ENCODE measurements at places on chromosomes 6 and 20.
A peak's percentile ranks its signal among the peaks of the same experiment; 100 is the strongest.

- DNase-seq, result peak; percentile 64
Measured at GRCh38 chr6:4664117-4664626, 112.0 kb upstream of the CDYL start.

DNA sequence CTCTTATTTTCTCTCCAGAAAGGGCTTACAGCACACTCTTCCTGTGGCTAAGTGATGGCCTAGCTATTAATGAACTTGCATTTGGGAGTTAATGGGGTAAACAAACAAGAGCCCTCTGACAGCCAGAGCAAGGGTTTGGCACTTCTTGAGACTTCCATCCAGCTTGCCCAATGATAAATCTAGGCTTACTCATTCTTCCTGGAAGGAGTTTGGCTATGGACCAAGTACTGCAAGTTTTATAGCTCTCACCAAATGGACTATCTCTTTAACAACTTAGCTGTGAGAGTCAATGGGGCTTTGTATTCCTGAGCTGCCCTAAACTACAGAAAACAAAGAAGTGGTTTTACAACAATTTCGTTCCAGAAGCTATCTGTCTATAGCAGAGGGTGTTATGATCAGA is 16.7 kb upstream of the PI3 start:
- peak; percentile 80 for DNase-seq

- DNase-seq, result peak; percentile 36
Measured at GRCh38 chr20:20796766-20797440, 84.5 kb upstream of the RALGAPA2 start.

DNA sequence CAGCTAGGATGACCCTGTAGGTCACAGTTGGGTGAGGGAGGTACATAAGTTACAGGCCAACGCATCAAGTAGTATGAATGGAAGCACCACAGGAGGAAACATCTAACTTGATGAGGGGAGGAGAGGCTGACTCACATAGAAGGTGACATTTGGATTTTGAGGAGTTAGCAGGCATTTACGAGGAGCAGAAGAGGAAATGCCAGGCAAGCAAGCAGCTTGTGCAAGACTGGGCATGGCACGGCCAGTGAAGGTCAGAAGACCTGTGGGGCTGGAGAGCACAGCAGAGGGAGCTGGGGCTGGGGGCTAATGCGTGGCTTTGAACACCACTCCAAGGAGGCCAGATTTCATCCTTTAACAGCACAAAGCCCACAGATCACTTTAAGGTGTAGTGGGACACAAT is 37.8 kb downstream of the MUC22 start:
- no peak for DNase-seq

GRCh38 chr6:22838345-22838744 is 269.0 kb downstream of the HDGFL1 start:
- no peak for DNase-seq

DNA sequence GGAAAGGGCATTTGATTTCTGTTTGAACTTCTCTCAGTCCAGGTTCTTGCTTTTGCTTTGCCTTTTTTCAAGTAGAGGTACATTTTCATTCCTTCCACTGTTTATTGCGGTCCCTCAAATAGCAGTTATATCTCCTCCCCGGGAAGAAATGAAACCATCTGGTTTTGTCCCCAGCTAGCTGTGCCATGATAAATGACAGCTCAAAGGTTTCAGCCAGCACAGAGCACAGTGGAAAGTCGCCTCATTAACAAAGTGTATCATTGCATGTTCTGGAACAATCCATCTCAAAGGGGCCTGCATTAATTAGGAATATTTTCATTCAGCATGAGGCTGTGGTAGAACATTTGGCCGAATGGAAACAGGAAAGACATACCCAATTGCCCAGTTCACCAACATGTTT is 146.0 kb downstream of the EDN3 start:
- no peak for DNase-seq

GRCh38 chr6:70180183-70180900 is 122.5 kb downstream of the COL9A1 start:
- DNase-seq, result no peak

GRCh38 chr6:111804627-111805235 is 68.5 kb downstream of the FYN start:
- DNase-seq, result peak; percentile 84

DNA sequence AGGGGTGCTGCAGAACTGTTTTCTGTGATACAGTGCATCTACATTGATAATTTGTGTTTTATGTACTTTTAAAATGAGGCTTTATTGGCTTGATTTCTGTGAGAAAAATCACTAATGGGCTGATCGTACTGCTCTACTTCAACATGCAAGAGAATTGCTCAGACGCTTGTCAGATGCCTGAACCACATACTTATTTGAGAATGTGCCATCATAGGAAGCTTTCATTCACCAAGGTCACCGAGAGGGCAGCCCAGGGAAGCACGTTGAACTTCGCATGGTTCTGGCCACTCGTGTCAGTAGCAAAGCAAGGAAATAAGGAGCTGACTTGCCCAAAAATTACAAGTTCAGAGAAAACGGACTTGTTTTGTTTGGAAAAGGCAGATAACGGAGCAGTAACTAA is 168.5 kb upstream of the AKAP12 start:
- DNase-seq, result peak; percentile 91

DNA sequence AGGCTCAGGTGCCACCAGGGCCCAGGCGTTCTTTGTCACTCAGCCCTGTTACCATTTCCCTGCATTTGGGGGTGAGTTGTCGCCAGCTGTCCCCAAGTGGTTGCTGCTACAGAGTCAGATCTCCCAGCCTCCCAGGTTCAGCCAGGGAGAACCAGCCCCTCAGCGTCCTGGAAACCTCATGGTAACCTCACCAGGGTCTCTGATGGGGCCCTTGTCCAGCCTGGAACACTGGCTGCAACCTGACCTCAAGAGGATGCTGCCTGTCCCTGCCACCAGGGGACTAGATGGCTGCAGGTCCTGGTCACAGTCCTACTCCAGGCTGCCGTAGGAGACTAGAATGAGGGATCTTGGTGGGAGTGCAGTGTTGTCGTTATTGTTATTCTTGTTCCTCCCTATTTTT is 228.3 kb upstream of the PDE10A start:
- no peak for DNase-seq

DNA sequence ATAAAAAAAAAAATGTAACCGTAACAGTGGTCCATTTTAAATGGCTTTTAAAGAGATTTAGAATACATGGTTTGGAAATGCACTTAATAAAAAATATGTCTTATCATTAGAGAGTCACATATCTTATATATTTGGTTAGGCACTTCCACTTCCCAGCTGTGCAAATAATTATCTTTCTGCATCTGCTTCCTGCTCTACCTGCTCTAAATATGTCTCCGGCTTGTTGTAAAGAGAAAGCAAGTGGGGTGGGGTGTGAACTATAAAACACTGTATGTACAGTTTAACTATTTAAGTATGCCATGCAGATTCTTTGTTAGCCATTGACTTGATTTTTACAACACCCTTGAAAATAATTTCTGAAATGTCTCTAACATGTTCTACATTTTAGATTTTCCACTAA is 106.3 kb downstream of the NKAIN2 start:
- no peak for DNase-seq

DNA sequence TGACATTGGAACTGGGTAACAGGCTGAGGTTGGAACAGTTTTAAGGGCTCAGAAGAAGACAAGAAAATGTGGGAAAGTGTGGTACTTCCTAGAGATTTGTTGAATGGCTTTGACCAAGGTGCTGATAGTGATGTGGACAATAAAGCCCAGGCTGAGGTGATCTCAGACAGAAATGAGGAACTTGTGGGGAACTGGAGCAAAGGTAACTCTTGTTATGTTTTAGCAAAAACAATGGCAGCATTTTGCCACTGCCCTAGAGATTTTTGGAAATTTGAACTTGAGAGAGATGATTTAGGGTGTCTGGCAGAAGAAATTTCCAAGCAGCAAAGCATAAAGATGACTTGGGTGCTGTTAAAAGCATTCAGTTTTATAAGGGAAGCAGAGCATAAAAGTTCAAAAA is 474.7 kb upstream of the ADGRB3 start:
- no peak for DNase-seq

DNA sequence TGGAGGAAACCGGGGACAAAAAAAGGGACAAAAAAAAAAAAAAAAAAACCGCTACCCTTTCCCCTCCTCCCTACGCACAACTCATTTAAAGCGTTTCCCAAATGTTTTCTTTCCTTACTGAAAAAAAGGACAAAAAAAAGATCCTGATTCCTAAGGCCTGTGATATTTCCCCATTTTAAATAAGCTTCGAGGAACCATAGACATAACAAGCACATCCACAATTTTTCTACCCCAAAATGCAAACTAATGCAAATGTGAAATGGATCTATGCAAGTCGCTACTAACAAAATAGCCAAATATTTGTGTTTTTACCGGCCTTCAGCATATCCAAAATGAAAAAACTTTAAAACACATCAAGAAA is 1.4 kb upstream of the ZNF217 start:
- no peak for DNase-seq

DNA sequence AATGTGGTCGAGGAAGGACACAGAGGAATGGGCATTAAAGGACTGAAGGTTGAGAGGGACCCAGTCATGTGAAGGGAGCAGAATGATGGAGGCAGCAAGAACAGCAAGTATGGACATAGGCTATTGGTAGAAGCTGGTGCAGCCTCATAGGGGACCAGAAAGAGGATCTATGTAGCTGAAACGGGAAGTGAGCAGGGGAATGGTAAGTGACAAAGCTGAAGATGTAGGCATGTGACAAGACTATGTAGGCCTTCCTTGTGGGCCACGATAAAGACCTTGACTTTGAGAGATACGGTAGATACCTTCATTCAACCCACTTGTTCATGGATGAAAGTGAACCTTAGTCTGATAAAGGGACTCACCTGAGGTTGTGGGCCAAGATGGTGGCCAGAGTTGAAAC is 3.5 kb downstream of the CTNNBL1 start:
- no peak for DNase-seq

GRCh38 chr6:593139-593906 is 63.6 kb downstream of the HUS1B start:
- peak; percentile 56 for DNase-seq

DNA sequence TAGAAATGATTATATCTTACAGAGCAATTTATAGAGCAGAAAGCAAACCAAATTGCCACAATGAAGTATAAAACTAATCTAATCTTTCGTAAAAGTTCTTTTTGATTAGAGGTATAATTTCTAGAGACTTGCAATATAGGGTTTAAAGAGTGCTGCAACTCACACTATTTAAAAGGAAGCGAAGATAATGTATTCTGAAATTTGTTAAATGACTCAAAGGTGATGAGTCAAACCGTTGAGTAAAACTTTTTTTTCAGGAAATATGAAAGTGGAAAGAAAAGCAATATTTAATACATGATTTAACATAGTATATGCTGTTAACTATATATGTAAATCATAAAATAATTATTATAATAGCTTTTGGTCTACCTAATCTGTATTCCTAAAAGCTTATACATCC is 133.6 kb downstream of the SYNE1 start:
- DNase-seq, result peak; percentile 34

- DNase-seq, result no peak
Measured at GRCh38 chr20:13984211-13984610, 6.2 kb downstream of the SEL1L2 start.

DNA sequence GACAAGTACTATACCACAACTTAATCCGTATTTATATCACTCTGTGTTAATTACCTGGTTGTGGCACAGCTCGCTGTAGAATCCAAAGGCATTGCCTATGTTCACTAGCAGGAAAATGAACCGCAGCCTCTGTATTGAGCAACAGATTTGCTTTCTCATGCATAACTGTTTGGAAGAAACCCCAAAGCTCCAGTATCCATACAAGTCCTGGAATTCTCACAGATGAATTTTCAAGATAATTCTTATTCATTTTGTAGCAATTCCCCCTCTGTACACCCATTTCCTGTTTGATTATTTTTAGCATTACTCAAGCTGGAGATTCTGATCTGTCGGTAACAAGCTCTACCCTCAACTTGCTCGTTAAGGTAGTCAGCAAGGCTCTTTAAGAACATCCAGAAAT is 63.5 kb downstream of the STMND1 start:
- DNase-seq, result peak; percentile 8

DNA sequence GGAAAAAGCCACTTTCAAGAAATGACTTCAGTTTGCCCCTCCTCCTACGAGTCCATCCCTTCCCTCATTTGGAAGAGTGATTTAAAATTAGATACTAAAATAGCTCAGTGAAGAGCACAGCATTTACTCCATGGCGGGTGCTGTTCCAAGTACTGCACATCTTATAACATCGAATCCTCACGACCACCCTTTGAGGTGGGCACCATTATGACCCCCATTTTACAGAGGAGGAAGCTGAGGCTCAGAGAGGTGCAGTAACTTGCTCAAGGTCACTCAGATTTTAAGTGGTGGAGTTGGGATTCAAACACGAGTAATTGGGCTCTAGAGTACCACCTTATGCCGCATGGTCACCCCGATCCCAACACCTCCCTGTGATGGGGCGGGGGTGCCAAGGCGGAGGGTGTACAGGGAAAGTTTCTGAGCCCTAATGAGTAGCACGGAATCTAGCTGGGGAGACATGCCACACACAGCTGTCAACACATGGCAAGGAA is 25.5 kb downstream of the TTBK1 start:
- no peak for DNase-seq

GRCh38 chr20:50460115-50460607 is 50.0 kb upstream of the PTPN1 start:
- no peak for DNase-seq

DNA sequence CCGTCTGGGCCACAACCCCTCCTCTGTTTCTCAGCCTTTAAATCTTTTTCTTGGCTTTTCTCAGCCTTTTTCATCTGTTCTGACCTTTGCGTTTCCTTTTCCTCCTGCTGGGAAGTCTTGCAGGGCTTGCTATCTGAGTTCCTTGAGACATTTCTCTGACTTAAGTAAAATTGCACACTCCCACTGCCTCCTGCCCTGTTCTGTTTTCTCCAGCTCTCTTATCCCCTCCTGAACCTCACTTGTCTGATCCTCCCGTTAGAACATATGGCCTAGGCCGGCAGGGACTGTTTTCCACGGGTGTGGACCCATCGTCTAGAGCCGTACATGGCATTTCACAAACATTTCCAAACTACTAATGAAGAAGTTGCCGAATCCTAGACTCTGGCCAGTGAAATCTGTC is 63.0 kb downstream of the ARID1B start:
- DNase-seq, result no peak

Data from RPMI7951 (cell line).